Activated T-helper 2 cell treated with anti-CD3 and anti-CD28 coated beads, Interferon-gamma antibody, Interleukin-2, Interleukin-4, amounts not matched to agents 10 μg/mL and 5 μg/mL and 100 μg/mL, durations not matched to agents 14 hours and 24 hours and 36 hours (primary cell): ENCODE measurements at places on chromosomes 7 and 10. TPM values are rescaled to one million over a fixed set of nuclear protein-coding genes. Genes with fewer than 3 reads are reported as not detected.

- DNase-seq: no peak
Measured at GRCh38 chr10:1375346-1376170, 319.4 kb downstream of the WDR37 start.

- DNase-seq: no peak
Measured at GRCh38 chr7:79285756-79286155, 167.7 kb downstream of the MAGI2 start.

GRCh38 chr7:108810756-108811385 lies 241.2 kb downstream of the DNAJB9 start:
- DNase-seq: no peak

- DNase-seq: no peak
Measured at GRCh38 chr10:27448921-27449320, 55.2 kb upstream of the RAB18 start.

DNA sequence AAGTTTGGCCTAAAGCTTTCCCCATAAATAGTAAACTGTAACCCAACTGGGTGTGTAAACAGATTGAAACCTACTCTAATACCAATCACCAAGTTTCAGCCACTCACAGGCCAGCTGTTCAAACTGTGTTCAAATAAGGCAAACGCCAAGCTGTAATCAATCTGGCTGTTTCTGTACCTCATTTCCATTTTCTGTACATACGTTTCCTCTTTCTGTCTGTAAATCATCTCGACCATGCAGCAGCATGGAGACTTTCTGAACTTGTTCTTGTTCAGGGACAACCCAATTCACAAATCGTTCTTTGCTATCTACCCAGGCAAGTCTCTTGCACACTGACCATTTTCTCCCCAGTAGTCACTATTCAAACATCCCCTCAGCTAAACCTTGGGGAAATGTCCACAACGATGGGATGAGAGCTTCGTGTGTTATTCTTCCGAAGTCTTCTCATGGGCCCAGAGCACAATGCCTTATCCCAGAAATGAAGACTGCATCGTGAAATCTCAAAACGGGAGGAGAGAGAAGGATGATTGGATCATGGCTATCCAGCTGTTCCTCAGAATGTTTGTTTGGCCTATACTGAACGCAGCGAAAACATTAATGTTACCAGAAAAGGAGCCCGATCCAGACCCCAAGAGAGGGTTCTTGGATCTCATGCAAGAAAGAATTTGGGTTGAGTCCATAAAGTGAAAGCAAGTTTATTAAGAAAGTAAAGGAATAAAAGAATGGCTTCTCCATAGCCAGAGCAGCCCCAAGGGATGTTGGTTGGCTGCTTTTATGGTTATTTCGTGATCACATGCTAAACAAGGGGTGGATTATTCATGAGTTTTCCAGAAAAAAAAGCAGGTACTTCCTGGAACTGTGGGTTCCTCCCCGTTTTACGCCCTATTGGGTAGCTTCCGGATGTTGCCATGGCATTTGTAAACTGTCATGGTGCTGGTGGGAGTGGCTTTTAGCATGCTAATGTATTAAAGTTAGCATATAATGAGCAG lies 86.2 kb downstream of the SLC16A9 start:
- DNase-seq: no peak

TUBAL3 gene
- not detected in 2 replicates for total RNA-seq

GRCh38 chr7:139159900-139160675 lies 50.6 kb upstream of the ZC3HAV1 start:
- DNase-seq: no peak

- DNase-seq: no peak
Measured at GRCh38 chr7:99129001-99129400, 14.9 kb downstream of the SMURF1 start.

GRCh38 chr10:28722065-28722803 lies 44.9 kb downstream of the BAMBI start:
- no peak for DNase-seq

- DNase-seq: no peak
Measured at GRCh38 chr7:116918704-116919103, 34.6 kb upstream of the ST7 start.

- DNase-seq: no peak
Measured at GRCh38 chr7:131322861-131323260, 4.8 kb upstream of the MKLN1 start.

DNA sequence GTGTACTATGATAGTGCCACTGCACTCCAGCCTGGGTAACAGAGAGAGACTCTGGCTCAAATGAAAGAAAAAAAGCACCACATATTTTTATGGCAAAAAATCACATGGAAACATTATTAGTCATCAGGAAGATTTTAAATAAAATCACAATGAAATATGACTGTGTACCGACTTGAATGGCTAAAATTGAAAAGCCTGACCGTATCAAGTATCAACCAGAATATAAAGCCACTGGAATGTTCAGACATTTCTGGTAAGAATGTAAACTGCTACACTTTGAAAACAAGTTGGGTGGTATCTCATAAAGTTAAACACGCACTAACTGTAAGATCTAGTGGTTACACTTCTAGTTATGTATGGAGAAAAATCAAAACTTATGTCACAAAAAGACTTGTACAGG lies 306.7 kb upstream of the MBL2 start:
- DNase-seq: no peak

ARMC3 gene
- not detected in 2 replicates for total RNA-seq

GRCh38 chr10:100489396-100489795 lies 26.6 kb downstream of the WNT8B start:
- no peak for DNase-seq

DNA sequence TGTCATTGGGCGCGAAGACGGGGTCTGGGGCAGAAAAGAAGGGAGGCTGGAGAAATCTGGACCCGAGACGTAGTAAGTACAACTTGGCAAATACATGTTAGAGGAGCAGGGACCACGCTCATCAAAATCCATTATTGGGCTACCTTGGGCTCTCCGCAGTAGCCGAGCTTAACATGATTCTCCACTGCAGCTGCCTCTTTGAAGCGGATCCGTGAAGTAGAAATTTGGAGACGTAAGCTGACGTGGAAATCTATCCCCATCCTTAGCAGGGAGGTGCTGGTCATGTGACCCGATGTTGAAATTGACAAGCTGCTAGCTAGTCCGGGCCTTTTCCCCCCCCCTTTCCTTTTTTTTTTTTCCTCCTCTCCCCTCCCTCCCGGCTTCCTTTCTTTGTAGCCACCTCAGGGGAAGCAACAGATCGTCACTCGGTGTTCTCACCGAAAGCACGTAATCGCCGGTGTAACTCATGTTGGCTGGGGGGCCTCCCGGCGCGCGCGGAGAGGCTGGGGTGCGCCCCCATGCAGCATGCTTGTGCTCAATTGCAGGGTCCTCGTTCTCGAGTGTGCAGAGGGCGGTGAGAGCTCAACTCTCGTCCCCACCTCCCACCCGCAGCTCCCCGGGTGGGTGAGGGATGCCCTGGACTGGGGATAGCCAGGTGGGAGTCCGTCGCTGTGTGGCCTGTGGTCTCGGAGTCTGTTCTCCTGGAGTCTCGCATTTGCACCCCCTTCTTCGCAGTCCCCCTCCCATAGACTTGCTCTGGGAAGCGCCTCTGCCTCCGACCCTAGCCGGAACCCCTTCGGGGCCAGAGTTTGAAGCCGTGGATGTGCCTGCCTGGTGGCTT lies at the start of gene HOXA11:
TSS of gene HOXA11 (minus strand) at position 220 of the 841 bp plus-strand sequence. CDS start at position 132, 88 bp downstream.
- no peak for DNase-seq

HMX2 gene
- not detected in 2 replicates for total RNA-seq

CFAP46 gene
- not detected in 2 replicates for total RNA-seq

GRCh38 chr10:21520509-21520908 lies 5.0 kb downstream of the SKIDA1 start:
- DNase-seq: no peak

C7orf57 gene
- total RNA-seq: 0.11 and 0.18 TPM in 2 replicates

RPEL1 gene
- total RNA-seq: not detected in 2 replicates

VWDE gene
- total RNA-seq: 2.9 and 3.2 TPM in 2 replicates

PDE1C gene
- not detected in 2 replicates for total RNA-seq

GRCh38 chr10:24468281-24468751 lies 255.4 kb downstream of the ARHGAP21 start:
- no peak for DNase-seq

- no peak for DNase-seq
Measured at GRCh38 chr10:21502348-21502740, 23.1 kb downstream of the SKIDA1 start.

DNA sequence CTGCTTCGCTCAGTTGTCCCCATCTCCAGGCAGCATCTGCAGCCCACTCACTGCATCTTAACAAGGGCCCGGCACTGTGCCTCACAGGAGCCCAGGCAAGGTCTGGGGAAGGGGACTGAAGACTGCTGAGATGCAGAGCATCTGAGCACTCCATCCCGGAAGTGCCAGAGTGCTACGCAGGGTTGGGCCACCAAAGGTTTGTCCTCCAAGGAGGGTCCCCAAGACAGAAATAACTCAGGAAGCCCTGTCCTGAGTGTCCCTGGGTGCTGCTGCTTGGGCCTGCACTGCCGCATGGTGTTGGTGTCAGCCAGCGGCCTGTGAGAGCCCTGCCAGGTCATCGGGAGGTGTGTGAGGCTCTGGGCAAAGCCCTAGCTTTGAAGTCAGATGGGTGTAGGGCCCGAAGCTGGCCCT lies 288.2 kb upstream of the ZMIZ1 start:
- DNase-seq: no peak

AKR1D1 gene
- not detected in 2 replicates for total RNA-seq

- DNase-seq: no peak
Measured at GRCh38 chr10:119754936-119755335, 29.1 kb downstream of the INPP5F start.

DNA sequence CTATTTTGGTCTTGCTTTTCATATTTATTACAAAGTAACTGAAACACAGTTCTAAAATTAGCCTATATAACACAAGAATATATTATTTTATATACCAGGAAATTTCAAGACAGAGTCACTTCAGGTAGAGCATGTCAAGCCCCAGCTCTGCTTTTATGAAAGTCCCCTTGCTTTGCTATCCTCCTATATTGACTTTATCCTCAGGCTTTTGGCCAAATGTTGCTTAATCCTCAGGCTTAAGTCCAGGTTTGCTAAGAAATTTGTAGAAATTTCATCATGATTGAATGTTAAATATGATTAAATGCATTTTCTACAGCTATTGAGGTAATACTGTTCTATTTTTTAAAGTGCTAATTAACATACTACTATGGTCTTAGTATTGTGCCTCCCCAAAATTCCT lies 227.6 kb downstream of the FZD1 start:
- no peak for DNase-seq

DNA sequence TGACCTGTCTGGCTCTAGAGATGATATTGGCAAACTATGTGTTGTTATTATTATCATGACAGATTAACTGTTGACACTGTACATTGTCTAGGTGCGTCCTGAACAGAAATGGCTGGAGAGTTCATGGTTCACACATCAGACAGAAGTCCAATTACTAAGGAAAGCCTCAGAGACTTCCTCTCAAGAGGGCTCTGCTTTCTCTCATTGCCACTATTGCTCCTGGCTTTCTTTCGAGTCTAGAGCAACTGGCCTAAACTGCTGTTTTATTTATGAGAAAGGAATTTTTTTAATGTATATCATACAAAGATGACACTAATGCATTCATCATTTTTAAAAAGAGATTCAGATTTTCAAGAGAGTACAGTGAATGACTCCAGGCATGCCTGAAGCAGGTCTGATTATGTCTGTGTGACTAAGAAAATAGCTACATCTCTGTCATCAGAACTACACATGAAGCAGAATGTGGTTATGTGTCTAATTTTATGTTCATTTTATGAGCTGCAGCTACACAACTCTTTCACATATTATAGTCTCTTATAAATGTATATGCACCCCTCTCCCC lies 30.4 kb downstream of the NRCAM start:
- DNase-seq: no peak

DNA sequence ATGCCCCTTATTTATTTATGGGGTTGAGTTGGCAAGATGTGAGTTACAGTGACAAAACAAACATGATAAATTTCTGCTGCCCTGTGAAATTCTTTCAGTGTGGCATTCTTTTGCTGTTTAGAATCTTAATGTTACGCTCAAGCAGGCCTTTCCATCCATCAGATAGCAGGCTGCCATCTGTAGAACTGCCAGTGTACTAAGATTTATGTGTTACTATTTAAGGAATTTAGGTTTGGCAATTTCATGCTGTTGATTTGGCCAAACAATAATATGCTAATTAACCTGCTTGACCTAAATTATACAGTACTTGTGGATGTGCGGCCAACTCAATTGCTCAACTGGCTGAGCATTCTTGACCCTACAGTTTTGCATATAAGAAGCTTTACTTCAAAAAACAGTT lies 477.7 kb upstream of the TPK1 start:
- DNase-seq: no peak

DNA sequence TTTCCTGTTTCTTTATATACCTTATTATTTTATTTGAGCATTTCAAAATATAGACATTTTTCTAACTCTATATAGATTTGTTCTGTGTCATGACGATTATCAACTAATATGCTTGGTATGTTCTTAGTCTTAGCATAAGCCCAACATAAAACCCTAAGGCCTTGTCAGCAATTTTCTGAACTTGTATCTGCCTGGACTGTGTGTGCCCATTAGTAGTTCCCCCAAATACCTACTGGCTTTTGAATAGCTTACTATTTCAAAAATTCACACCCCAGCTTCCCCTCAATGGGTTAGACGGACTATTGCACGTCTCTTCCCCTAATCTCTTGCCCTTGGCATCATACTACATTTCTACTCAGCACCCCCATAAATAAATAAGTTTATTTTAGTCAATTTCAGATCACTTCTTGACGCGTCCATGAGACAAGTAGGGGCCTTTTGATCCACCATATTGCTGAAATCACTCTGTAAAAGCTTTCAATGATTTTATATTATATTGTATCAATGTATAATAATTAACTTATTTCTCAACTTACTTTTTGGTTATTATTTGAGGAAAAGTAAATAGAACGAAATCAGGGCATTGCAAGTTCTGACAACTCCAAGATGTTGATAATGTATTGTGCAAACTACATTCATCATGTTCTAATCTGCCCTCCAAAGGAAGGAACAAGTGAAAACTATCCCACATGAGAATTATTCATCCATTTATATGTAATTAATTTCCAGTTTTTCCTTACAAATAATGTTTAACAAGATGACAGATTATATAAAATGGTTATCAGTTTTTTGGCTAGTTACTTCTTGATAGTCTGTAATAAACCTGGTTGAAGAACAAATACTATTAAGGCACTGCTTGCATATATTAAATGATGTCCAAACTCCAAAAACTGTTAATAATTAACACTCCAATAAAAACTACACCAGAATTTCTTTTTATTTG lies 1.1 kb upstream of the AKR1C3 start:
- DNase-seq: no peak

GRCh38 chr10:42997151-42997848 lies 79.6 kb upstream of the RET start:
- no peak for DNase-seq

GRCh38 chr10:33820531-33820930 lies 486.1 kb upstream of the NRP1 start:
- DNase-seq: no peak

- DNase-seq: no peak
Measured at GRCh38 chr10:1377231-1377630, 321.0 kb downstream of the WDR37 start.

FAM25A gene
- not detected in 2 replicates for total RNA-seq

- no peak for DNase-seq
Measured at GRCh38 chr7:54812756-54813322, 53.8 kb upstream of the SEC61G start.

HTR5A gene
- total RNA-seq: not detected in 2 replicates

ARHGAP21 gene
- 40.0 and 43.2 TPM in 2 replicates for total RNA-seq

TWIST1 gene
- 1.2 and 2.2 TPM in 2 replicates for total RNA-seq

FZD1 gene
- total RNA-seq: 0.80 and 0.84 TPM in 2 replicates

TAX1BP1 gene
- 90.6 and 97.1 TPM in 2 replicates for total RNA-seq

GRCh38 chr10:127182161-127182560 lies 14.2 kb downstream of the INSYN2A start:
- no peak for DNase-seq

SPDYE2 gene
- total RNA-seq: not detected in 2 replicates

- DNase-seq: no peak
Measured at GRCh38 chr10:128147669-128148068, 21.4 kb upstream of the MKI67 start.

- no peak for DNase-seq
Measured at GRCh38 chr10:79143879-79144278, 75.1 kb downstream of the ZMIZ1 start.

EBF3 gene
- total RNA-seq: not detected in 2 replicates
